ENCODE measurements at places on chromosomes 2 and 18. TPM values are rescaled to one million over a fixed set of nuclear protein-coding genes. Genes with fewer than 3 reads are reported as not detected.

ATOH8 gene
- total RNA-seq = 62.1 TPM

FEV gene
- not detected for total RNA-seq

MYOM1 gene
- 2.6 TPM for total RNA-seq

MROH2A gene
- total RNA-seq = not detected

ACMSD gene
- total RNA-seq = not detected

CLEC4F gene
- total RNA-seq = not detected

WDCP gene
- 3.8 TPM for total RNA-seq

GRCh38 chr2:70897203-70897976 lies 38.3 kb upstream of the ATP6V1B1 start:
- no peak for DNase-seq

DNA sequence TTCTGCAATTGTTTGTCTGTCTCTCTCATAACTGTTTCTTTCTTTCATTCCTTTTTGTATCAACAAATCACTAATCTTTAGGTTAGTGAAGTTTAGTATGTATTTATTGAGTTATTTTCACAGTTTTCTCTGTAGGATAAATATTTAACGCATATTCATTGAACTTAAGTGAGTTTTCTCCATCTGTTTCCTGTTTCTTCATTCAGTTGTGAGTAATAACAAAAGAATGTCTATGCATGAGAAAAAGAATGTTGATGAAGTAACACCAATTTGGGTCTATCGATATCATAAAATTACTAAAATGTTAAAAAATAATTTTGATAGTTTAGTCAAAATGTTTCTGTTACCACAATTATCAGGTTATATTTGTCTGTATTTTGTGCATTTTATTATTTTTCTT lies 948.0 kb downstream of the DSC3 start:
- DNase-seq = no peak

DNA sequence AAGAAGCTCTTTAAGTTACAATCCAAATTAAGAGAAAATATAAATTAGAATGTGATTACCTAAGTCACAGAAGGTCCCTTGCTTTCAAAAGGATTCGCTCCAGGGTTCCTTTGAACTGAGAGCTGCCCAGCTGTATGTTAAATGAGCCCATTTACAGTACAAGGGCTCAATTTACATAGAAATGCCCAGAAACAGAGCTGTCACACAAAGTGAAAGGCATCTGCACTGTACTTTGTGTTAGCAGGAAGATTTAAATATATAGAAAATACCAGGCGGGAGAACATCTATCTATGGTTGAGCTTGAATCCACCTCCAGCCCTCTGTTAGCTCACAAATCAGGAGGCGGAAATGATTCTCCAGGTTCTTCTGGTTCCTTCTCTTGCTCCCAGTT lies 272.9 kb downstream of the PAX3 start:
- no peak for DNase-seq

- DNase-seq = no peak
Measured at GRCh38 chr18:77131652-77132368, 773 bp downstream of the MBP start.

GRCh38 chr2:220277445-220277975 lies 650.1 kb downstream of the SLC4A3 start:
- no peak for DNase-seq

DNA sequence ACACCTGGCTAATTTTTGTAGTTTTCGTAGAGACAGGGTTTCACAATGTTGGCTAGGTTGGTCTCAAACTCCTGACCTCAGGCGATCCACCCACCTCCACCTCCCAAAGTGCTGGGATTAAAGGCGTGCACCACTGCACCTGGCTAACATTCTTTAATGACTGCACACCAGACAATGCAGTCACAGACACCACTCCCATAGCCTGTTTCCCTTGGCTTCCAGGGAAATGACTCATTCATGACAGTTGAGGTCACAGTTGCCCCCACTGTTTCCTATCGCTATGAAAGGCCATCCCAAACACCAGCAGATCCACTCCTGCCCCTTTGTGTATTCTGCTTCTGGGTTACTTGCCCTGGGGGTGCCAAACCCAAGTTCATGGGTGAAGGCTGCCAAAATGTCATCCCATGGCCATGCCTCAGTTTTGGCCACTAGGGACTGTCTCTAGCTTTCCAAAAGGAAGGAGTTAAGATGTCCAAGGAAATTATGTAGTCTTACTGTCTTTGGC lies 8.7 kb downstream of the CHMP1B start:
- no peak for DNase-seq

DNA sequence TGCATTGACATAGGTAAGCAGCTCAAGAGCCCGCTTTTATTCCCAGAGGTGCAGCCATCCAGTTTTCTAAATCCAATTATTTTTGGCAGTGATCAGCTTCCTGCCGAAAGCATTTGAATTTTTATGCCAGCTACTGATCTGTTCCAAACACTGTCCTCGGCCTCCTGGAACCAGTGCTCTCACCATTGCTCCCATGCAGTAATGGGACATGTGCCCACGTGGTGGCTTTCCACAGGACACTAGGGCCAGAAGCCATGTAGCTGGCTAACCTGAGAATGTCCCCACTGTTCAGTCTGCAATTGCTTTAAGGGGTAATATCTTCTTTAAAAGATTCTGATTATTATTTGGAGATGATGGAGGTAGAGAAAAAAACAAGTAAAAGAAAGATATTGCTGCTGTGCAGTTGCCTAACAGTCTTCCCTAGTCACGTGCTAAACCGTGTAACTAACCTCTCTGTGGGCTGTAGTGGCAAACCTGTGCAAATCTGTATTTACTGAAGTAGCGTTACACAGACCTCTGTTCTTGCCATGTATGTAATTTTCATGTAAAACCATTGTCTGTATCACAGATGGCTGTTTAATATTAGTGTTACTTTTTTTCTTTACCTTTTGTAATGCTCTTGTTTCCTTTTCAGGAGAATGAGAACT lies 13.0 kb downstream of the GRHL1 start:
- DNase-seq = no peak

DNA sequence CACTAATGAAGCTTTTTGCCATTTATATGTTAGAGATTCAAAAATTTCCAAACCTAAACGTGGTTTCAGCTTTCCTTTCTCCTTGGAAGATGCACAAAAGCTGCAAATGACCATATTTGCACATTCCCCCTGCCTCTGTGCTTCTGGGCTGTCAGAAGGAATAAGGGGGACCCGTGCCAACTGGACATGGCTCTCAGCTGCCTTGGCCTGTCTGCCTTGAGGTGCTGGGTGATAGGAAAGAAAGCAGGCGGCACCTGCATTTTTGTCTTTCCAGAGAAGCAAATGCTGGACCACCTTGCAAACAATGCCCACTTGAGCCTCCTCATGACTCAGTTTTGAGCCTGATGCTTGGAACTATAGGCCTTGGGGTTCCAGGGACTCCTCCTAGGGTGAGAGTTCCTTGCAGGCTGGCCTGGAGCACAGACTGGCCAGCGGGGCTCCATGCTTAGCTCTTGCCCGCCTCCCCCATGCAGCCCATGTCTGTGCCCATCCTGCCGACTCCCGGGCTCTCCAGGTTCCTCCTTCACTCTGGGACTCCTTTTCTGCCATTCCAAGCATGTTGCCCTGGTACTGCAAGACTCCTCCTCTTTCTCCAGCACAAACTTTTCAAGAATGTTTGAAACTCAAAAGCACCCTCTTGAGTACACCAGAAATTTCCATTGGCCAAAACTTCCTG lies 109.0 kb upstream of the EPAS1 start:
- DNase-seq = no peak

GRCh38 chr2:84905181-84906107 lies at the start of gene TMSB10:
Gene TMSB10, plus strand, starts transcription at chr2:84905656.
- DNase-seq = peak; percentile 82

DNA sequence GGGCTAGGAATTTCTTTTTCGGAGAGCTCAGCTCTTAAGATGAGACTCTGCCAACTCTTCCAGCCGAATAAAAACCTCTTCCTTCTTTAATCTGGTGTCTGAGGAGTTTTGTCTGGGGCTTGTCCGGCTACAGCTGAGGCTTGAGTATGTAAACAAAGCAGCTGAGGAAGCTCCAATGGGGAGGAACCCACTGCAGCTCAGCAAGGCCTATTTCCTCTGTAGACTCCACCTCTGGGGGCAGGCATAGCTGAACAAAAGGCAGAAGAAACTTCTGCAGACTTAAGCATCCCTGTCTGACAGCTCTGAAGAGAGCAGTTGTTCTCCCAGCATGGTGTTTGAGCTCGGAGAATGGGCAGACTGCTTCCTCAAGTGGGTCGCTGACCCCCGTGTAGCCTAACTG lies 838.7 kb downstream of the CCDC85A start:
- DNase-seq = no peak

DNA sequence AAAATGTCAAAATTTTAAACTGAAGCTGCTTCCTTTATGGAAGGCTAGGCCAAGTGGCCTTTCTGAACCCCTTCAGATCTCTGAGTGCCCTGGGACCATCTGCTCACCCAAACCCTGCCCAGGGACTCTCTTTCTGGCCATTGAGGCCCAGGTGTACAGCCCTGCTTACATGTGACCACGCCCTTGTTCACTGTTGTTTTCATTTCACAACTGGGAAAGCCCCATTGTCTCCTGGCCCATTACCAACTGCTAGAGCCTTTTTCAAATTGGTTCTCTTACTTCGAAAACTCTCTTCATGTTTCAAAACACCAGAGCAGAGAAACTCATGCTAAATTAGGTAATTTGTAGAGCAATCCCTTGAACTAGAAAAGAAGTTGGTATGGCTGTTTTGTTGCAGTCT lies 219.5 kb upstream of the TANK start:
- no peak for DNase-seq

GRCh38 chr18:75185460-75185859 lies 23.5 kb downstream of the PTGR3 start:
- no peak for DNase-seq

DNA sequence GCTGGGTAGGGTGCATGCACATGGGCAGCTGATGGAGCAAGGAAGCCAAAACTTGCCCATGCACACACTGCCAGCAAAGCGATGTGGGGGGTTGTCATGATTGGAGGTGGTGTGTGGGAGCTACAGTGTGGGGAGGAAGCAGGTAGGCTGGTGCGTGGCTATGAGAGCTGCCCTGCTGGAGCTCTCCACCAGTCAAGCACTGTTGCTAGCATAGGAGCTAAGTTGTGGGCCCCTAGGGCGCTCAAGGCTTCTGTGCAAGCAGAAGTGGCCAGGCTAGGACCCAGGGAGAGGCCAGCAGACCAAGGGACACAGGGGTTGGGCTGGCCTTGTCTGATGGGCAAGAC lies 20.2 kb downstream of the EHBP1 start:
- no peak for DNase-seq

DNA sequence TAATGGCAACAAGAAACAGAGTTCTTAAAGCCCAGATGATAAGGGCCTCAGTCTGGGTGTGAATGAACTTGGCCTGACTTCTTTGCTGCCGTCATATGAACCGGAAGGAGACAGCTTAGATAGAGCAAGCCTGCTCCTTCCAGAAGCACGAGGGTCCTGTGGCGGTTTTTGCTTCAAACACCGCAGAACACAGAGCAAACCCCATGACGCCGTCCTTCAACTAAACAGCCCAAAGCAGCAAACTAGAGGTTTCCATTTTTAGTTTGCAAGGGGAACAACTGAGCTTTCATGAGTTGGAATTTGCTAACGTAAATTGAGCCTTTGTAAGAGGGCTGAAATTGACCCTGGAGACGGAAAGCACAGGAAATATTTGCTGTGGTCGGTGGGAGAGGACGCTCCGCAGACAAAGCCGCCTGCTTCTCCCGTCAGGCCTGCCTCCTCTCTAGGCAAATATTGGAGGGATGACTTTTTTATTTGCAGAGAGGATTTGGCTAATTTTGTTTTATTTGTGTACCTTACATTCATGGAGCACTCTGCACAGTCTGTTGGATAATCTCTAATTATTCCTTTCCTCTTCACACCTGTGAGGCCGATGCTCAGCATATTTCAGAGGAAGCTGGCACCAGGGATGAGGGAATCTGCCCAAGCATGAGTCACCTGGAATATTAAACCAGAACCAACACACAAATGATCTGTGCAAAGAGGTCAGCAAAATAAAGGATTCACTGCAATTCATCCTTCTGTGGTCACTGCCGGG lies 134.0 kb upstream of the NCK2 start:
- DNase-seq = no peak

GRCh38 chr2:80527119-80527518 lies 222.6 kb upstream of the LRRTM1 start:
- no peak for DNase-seq

DNA sequence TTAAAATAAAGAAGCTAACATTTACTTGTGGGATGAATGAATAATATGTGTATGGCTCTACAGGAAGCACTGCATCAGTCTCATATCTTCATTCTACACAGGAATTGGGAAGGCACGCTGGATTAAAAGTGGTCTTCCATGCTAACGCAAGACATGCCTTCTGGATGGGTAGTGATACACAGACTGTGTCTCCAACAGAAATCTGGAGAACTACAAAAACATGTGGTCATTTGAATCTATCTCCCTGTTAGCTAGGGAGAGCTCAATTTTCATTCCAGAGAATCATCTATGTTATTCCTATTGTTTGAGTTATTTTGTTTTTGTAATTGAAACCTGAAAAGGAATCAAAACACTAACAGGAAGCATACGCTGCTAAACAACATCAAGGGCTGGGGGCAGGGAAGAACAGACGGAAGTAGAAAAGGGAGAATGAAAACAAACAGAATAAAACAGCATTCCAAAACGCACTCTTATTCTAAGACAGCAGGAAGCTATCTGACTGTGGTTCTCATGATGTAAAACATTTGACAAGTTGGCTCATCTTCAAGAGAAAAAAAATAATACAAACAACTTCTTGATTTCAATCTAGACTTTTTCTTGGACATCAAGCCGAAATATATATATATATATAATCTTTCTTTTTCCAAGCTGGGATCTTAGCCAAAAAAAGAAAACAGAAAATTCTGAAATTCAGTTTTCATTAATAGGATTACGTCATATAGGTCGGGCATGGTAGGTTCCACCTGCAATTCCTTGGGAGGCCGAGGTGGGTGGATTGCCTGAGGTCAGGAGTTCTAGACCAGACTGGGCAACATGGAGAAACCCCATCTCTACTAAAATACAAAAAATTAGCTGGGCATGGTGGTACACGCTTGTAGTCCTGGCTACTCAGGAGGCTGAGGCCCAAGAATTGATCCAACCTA lies 31.5 kb upstream of the ASNSD1 start:
- DNase-seq = no peak
